Body of pancreas (tissue), 4 donors: ENCODE measurements at places on chromosomes 11 and 22. TPM values are rescaled to one million over a fixed set of nuclear protein-coding genes. Genes with fewer than 3 reads are reported as not detected.

The JAML gene
- total RNA-seq, result 0.99 TPM

The SLC22A25 gene
- total RNA-seq, result not detected

The ENTHD1 gene
- not detected for total RNA-seq

DNA sequence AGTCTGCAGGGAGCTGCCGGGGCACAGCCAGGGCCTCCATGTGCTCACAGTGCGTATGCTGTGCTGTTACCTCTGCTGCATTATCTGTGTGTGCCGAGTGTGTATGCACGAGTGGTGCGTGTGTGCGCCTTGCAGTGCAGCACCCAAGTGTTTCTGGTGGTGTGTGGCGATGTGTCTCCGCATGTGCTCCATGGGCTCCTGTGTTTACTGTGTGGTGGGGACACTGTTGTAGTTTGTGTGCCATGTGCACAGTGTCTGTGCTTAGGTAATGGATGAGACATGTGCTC, 31.4 kb downstream of the KCNC1 start:
- no peak overlapping the region for H3K27ac ChIP-seq
- H3K4me1 ChIP-seq, result peaks cover 5% of the 10 kb centered on the region
- no peak overlapping the region for H3K4me3 ChIP-seq
- no peaks in the 10 kb centered on the region for H3K27me3 ChIP-seq

GRCh38 chr22:31739795-31740201, 10.1 kb downstream of the PRR14L start:
- H3K27me3 ChIP-seq, result no peaks in the 10 kb centered on the region
- H3K4me3 ChIP-seq, result no peak overlapping the region
- no peaks in the 10 kb centered on the region for H3K36me3 ChIP-seq

DNA sequence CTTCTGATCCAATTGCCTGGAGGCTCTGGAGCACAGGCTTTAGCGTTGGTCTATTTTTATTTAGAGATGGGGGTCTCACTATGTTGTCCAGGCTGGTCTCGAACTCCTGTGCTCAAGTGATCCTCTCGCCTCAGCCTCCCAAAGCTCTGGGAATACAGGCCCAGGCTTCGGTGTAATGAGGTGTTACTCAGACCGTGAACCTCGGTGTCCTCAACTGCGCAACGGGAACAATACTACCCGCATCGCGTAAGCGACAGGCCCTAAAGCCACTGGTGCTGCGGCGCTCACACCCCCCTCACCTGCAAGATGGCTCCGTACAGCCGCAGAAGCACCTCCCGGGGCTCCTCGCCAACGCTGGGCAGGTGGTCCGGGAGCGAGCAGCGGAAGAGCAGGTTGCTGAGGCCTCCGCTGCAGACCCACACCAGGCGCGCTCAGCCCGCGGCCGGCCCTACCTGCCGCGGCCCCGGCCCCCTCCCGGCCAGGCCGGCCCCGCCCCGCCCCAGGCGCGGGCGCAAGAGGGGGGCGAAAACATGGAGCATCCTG, 628 bp downstream of the CHKB start:
- H3K27ac ChIP-seq, result peak overlapping the region; percentile 91
- peaks cover 33% of the 10 kb centered on the region for H3K4me1 ChIP-seq
- peak overlapping the region; percentile 39 for H3K4me3 ChIP-seq
- H3K27me3 ChIP-seq, result no peaks in the 10 kb centered on the region
